Fibroblast of villous mesenchyme (primary cell): ENCODE measurements at places on chromosomes 7 and 10. TPM values are rescaled to one million over a fixed set of nuclear protein-coding genes. Genes with fewer than 3 reads are reported as not detected.

The DRGX gene
- total RNA-seq: not detected in 2 replicates

The CLRN3 gene
- total RNA-seq: not detected in 2 replicates

The ST8SIA6 gene
- not detected in 2 replicates for total RNA-seq

The COL13A1 gene
- total RNA-seq: 3.5 and 5.8 TPM in 2 replicates

The CCM2 gene
- 41.9 and 45.4 TPM in 2 replicates for total RNA-seq

The TFEC gene
- total RNA-seq: not detected in 2 replicates

The TM9SF3 gene
- 92.1 and 147 TPM in 2 replicates for total RNA-seq
